Activated T-cell treated with anti-CD3 and anti-CD28 coated beads, Interleukin-2, amount 50 U/mL, for 72 hours (primary cell): ENCODE measurements at places on chromosomes 3 and 15.
A peak's percentile ranks its signal among the peaks of the same experiment; 100 is the strongest.

GRCh38 chr15:101579631-101580163 is 72.5 kb downstream of the TM2D3 start:
- DNase-seq, result no peak

- no peak for DNase-seq
These were observed 143.3 kb upstream of the IGF1R start for GRCh38 chr15:98504998-98505397.

- DNase-seq, result no peak
These were observed 610.7 kb upstream of the GRM7 start for GRCh38 chr3:6250167-6250566.

- peak; percentile 23 for DNase-seq
These were observed at the start of gene PPARG for GRCh38 chr3:12288182-12289129. PPARG (plus strand) TSS chr3:12289070; CDS start chr3:12379712, 90,642 bp downstream.

GRCh38 chr3:99504258-99504657 is 134.1 kb upstream of the COL8A1 start:
- no peak for DNase-seq

- no peak for DNase-seq
These were observed 154.6 kb downstream of the EEFSEC start for GRCh38 chr3:128307781-128308469.

- DNase-seq, result no peak
These were observed 1060.8 kb downstream of the ROBO1 start for GRCh38 chr3:78706906-78707523.

GRCh38 chr15:31098953-31099740 is 2.4 kb downstream of the TRPM1 start:
- no peak for DNase-seq

DNA sequence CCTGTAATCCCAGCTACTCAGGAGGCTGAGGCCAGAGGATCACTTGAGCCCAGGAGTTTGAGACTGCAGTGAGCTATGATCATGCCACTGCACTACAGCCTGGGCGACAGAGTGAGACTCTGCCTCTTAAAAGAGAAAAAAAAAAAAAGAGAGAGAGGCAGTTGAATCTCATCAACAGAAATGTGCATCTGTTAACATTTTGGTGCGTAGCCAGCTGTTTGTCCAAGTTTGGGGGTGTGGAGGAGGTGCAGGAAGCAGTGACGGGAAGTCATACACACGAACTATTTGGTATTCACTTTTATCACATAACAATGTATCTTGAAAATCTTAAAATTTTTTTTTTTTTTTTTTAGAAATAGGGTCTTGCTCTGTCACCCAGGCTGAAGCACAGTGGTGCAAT is 18.2 kb upstream of the CEMIP start:
- no peak for DNase-seq

DNA sequence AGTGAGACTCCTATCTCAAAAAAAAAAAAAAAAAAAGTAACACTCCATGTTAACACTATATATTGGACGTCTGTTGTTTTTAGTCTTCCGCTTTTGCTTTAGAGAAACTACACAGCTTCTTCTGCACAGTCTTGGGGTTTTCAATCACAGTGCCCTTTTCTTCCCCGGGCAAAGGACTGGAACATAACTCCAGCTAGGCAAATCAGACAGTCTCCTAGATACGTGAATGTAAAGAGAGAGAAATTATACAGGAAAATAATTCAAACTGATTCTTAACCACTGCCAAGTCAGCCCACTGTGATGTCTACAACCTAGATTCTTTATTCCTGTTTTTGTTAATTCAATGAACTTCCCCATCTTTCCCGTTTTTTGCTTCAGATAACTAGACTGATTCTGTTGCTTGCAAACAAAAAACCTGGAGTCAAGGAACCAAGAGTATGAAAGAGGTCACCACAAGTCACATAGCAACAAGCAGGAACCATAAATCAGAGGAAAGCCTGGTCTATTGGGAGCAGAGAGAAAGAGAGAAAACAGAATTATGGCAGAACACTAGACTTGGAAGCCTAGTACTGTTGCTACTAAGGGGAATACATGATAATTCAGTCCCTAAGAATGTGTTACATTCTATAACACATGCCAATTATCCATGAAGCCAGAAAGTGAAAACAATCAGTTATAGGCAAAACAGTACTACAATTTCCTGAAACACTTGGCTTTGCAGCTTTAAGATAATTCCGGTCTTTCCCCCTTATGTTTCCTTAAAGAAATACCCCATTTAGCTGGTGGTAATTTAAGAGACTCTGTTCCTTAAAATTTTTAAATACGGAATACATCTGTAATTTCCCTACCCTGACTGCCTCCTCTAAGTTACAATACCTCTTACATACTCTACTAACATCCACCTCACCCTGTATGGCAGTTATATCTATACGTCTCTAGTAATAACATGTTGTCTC is 63.1 kb downstream of the TBL1XR1 start:
- no peak for DNase-seq

- no peak for DNase-seq
These were observed 51.6 kb downstream of the SEMA3G start for GRCh38 chr3:52393131-52393807.

DNA sequence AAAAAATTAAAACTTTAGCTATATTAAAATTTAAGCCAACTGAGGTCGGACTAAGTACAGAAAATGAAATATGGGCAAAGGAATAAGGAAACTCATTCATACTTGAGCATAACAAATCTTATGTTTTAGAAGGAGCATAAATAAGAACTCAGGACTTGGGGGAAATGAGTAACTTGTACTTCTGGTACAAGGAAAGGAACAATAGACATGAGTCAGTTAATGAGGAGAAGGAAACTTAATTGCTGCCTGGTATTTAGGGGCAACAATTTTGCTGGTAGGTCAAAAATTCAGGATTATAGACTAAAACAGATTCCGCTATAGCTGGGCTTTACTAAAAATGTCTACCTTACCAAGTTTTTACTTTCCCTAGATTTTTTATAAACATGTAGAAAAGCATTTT is 113.1 kb downstream of the MYO5A start:
- no peak for DNase-seq

DNA sequence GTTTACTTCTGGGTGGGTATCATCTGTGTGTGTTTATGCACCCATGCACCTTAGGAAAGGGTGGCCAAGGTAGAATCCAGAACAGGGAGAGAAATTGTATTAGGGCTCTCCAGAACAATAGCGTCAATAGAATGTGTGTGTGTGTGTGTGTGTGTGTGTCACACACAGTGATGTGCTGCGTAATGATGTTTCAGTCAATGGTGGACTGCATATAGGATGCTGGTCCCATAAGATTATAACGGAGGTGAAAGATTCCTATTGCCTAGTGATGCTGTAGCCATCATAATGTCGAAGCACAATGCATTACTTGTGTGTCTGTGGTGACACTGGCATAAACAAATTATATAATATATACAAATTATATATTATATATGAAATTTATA is 69.3 kb upstream of the PRR23C start:
- no peak for DNase-seq

DNA sequence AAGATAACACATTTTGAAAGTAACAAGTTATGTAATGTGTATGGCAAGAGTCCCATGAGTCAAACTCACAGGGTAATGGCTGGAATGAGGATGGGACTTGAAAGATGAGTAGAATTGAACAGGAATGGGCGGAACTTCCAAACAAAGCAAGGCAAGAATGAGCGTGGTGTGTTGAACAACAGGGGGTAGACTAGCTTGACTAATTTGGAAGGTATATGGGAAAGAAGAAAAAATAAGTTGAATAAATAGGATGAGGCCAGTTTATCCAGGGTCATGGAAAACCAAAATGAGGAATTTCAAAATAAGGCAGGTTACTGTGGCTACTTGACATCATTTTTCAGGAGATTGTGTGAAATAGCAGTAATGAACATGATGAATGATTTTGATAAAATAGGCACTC is 2.5 kb upstream of the DPH6 start:
- no peak for DNase-seq

- peak; percentile 82 for DNase-seq
These were observed at the start of gene BDH1 for GRCh38 chr3:197555281-197556261. BDH1 (minus strand) TSS chr3:197555968; CDS start chr3:197546443, 9,525 bp downstream.

DNA sequence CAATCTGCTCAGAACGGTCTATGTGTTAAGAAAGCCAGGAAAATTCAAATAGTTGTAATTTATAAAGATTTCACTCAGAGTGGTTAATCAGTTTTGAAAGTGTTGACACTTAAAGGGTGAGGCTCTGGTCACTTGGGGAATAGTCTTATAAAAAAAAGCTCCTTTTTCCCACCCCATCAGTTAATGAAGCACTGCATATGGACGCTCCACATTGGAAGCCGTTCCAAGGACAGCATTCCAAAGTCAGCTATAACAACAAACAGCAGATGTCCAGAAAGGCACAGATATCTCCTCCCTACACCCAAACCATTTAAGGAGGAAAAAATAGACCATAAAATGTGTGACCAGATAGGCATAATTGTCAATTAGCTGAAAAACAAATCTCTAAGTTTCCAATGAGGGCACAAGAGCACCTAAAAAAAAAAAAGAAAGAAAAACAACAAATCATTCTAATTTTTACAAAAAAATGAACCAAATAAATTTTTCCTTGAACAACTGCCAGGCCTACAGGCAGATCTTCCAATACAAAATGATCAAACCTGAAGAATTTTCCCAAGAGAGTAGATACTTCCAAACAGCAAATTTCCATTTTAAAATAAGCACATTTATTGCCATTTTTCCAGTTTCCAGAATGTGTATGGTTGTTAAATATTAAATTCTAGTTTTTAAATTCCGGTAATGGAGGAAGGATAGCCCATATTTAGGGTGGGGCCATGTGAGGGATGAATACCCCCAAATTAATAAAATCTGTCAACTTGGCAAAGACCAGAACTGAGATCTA is 198.3 kb downstream of the ERC2 start:
- DNase-seq, result no peak

- no peak for DNase-seq
These were observed 656.3 kb upstream of the TGFBR2 start for GRCh38 chr3:29949940-29950616.
